Mesothelial cell of epicardium (in vitro differentiated cells): ENCODE measurements at places on chromosomes 5 and 9. TPM values are rescaled to one million over a fixed set of nuclear protein-coding genes. Genes with fewer than 3 reads are reported as not detected.

GRCh38 chr5:141637767-141638419 lies 1.1 kb downstream of the RELL2 start:
- no peak for DNase-seq

DNA sequence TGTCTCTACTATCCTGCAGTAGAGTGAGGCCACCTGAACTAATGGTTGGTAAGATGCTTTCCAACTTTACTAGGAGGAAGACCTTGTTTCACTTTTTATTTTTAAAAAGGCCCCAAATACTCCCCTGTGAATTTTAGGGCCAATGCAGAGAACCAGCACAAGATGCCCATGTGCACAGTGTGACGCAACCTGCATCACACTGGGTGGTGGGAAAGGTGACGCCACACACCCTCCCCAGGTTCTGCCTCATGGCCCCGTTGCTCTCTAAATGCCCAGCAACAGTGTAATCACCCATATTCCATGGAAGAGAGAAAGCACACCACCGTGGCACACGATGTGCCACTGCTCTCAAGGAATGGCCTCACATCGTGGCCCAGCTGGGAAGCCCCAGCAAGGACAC lies 6.4 kb downstream of the SURF4 start:
- no peak for DNase-seq

Gene MRPS30
- total RNA-seq = 45.4 to 49.1 TPM (median 49.0 TPM) in 3 replicates

DNA sequence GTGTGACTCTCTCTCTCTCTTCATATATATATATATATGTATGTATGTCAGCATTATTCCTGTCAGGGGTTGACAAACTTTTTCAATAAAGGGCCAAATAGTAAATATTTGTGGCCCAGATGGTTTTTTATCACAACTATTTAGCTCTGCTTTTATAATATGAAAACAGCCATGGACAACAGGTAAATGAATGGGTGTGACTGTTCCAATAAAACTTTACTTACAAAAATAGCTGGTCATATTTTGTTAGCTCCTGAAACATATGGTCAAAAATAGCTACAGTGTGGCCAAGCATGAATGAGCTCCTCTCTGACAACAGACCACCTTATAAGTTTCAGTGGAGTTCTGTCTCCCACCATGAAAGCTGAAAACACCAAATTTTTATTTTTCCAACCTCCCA lies 21.6 kb downstream of the RAPGEF6 start:
- DNase-seq = no peak

- DNase-seq = no peak
Observed at GRCh38 chr5:65862384-65862783, 64.0 kb upstream of the ERBIN start.

- no peak for DNase-seq
Observed at GRCh38 chr9:77916410-77916819, 115.2 kb downstream of the GNAQ start.

DNA sequence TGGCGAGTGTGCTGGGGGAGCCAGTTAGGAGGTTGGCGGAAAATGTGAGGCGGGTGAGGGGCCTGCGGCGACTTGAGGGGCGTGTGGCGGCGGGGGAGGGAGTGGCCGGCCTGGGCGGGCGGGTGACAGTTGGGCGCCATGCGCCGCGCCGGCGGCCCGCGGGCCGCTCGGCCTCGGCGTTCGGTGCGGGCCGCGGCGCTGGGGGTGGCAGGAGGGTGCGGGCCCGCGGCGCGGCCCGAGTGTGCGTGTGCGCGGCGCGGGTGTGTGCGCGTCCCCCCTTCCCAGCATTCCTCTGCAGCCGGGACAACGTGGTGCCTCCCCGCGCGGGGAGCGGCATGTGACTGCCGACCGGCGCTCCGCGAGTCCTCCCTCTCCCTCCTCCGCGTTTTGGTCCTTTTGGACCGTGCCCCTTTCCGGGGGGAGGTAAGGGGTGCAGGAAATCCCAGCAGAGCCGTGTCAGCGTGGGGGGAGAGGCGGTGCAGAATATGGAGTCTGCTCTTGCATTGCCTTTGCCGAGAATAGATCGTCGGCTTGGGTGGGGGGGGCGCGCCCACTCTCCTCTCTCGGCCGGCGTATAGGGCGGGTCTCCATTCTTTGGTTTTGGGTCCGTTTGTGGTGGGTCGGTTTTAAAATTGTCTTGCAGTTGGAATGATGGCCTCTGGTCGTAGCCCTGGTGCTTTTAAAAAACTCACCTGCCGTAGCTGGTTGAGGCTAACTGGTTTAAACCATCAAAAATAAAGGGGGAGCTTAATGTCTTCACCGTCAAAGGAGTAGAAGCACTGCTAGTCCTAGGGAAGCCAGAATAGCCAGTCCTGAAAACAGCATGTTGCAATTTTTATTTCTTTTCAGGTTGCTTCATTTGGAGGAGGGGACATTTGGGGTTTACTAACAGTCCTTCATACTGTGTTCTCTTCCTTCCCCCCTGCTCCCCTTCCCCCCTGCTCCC lies 2.0 kb downstream of the LARP1 start:
- DNase-seq = peak; percentile 47

DNA sequence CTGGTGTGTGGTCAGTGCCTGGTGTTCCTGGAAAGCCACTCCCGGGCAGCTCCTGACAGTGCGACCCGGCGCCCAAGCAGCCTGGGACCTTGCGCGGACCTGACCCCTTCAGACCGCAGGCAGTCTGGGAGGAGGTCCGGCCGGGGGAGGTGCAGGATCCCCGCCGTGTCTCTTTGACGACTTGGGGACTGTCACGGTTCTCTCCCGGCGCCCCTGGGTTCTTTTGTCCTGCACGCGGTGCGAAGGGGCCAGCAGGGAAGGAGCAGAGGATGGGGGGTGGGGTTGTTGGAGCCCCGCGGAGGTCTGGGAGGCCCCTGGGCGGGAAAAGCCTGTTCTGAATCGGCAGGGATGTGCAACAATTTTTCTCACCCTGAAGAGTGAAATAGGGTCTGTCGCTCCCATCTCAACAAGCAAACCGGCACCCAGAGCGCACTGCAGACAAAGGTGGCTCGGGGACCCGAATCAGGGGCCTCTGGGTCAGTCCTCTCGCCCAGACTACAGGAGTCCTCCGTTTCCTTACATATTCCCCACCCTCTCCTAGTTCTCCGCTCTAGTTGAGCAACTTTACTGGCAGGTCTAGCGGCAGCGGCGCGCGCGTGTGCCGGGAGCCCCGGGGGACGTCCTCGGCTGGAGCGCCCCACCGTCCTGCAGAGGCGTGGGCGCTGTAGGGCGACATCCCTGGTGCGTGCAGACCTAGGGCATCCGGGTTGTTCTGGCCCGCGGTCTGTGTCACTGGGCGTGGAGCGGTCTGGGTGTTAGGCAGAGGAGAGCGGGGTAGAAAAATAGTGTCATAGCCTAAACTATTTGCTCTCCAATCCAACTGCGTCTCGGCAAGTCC lies 1.2 kb downstream of the VCAN start:
- peak; percentile 25 for DNase-seq

- no peak for DNase-seq
Observed at GRCh38 chr5:115070737-115071136, 99.0 kb downstream of the TRIM36 start.

GRCh38 chr9:87181670-87182069 lies 234.4 kb upstream of the GAS1 start:
- DNase-seq = no peak

Gene CCL27
- 0.61 to 0.84 TPM in 2 of 3 replicates, not detected in the other for total RNA-seq

Gene QRFP
- not detected in 3 replicates for total RNA-seq

DNA sequence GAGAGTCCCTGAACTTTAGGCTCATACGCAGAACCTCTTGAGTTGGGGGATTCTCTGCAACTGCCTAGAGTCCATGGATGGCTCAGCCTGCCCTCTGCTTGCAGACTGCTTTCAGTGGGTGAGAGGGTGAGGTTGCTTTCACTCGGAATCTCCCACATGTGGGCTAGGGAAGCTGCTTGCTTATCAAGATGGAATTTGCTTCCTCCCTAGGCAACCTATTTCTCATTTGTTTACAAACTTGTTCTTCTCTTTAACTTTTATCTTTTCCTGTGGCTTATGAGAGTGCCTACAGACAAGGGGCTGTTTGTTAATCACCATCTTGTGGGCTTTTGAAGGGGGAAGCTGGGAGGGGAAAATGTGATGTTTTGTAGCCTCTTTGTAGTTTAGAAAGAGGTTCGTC lies 10.0 kb downstream of the TLE4 start:
- DNase-seq = peak; percentile 39

DNA sequence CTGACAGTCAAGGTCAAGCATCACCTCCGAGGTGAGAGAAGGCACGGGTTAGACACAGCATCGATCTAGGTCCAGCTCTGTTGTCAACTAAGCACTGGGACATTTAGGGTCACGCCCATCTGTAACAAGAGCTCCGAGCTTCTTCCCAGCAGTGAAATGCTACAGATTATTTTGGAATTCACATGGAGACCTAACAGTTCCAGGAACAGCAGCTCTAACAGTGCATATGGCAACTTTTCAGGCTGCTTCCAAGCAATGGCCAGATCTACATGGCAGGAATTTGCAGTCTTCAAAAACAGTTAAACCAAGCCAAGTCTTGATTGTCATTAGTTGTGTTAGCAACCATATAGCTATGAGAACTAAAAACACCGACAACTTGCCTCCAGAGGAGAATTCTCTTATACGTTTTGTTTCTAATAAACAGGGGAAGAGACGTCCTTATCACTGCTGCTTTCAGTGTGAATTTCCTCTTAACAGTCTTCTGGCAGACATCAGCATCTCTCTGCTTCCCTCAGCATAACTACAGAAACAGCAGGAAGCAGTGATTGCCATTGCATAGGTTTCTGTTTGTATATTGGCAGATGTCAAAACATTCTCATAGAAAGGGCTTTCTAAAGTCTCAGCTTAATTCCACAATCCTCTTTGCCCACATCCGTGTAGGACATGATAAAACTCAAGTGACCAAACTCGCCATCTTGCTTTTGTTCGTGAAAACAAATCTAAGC lies 242.1 kb upstream of the DAPK1 start:
- DNase-seq = no peak

DNA sequence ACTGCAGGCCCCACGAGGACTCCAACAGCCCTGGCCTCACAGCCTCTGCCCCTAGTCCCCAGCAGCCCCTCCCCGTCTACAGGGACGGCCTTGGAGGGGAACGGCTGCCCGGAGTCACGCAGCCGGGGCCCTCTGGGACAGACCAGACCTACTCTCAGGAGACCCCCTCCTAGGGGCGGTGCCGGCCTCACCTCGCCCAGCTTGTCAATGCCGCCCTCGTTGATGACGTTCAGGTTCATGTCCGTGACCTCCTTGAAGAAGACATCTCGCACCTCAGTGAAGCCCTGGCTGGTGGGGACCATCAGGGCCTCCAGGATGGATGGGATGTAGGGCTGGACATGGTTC lies 58.6 kb downstream of the LRSAM1 start:
- no peak for DNase-seq

GRCh38 chr5:2556375-2556966 lies 195.0 kb downstream of the IRX2 start:
- no peak for DNase-seq
